AG09309 (cell line): ENCODE measurements at places on chromosomes 2 and 18.

- no peak for DNase-seq
Measured at GRCh38 chr2:28021898-28022297, 131.4 kb downstream of the BABAM2 start.

DNA sequence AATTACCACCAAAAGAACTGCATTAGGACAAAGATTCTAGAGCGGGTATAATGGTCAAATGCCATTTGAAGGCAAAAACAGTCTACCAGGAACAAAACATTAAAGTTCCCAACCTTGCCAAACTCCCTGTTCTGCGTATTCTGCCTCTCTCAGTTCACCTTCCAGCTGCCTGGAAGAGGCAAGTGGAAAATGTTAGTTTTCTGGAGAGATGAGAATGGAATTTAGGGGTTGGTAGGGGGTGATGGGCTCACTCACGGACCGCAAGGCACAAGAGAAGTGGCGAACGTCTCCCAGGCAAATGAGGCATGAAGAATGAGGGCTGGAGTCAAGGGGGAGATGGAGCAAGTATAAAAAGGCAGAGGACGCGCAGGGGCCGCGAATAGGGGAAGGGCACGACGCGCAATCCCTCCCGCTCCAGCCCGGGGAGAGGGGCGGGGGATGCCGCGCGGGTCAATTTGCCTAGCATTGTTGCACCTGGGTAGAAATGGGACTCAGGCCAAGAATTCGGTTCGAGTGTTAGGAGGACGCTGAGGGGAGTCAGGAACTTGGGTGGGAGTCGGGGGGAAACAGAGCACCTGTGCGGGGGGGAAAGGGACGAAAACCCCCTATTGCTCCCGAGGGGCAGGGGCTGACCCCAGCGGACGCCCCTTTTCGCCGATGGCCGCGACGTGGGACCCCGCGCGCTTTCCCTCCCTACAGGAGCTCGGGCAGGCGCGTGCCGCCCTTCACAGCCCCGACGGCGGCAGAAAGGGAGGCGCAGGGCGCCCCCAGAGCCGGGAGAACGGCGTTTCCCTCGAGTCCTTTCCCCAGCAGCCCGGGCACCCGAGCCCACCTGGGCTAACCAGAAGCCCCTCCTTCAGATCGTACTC lies 573 bp downstream of the PAIP2B start:
- no peak for DNase-seq

GRCh38 chr18:22490429-22490846 lies 72.7 kb upstream of the CTAGE1 start:
- DNase-seq = no peak

GRCh38 chr2:206163251-206163880 lies 3.7 kb downstream of the EEF1B2 start:
- no peak for DNase-seq

DNA sequence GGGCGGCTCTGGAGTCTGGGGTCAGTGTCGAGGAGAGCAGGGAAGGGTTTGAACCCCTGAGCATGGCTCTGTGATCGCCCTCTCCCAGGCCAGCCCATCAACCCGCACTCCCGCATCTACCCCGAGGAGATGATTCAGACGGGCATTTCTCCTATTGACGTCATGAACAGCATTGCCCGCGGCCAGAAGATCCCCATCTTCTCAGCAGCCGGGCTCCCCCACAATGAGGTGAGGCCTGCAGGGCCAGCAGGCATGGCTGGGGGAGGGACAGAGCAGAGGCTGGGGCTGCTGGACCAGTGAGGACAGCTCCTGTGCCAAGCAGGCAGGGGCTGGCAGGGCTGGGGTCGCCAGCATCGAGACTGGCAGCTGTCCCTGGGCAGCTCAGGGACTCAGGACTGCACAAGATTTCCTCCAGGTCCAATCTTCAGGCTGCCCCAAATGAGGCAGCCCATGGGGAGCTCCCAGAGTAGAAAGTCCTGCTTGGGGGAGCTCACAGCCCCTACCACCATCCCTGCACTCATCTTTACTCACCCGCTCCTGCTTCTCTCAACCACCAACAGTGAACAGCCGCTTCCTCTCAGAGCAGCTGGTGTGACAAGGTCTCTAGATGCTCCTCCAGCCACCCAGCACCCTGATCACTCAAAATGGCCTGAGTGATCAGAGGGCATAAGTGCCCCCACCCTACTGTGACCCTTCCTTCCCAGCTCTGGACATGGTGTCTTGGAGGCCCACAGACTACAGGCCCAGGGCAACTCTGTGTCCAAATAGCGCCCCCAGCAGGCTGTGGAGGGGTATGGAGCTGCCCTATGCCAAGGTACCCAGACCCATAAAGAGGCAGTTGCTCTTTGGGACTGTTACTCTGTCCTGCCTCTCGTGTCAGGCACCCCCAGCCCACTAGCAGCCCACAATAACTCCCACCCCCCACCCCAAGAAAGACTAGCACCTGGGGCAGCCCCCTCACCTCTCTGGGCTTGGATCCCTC lies 18.3 kb upstream of the ANKRD53 start:
- no peak for DNase-seq

GRCh38 chr2:241909769-241910168 lies 40.2 kb downstream of the RTP5 start:
- DNase-seq = no peak

DNA sequence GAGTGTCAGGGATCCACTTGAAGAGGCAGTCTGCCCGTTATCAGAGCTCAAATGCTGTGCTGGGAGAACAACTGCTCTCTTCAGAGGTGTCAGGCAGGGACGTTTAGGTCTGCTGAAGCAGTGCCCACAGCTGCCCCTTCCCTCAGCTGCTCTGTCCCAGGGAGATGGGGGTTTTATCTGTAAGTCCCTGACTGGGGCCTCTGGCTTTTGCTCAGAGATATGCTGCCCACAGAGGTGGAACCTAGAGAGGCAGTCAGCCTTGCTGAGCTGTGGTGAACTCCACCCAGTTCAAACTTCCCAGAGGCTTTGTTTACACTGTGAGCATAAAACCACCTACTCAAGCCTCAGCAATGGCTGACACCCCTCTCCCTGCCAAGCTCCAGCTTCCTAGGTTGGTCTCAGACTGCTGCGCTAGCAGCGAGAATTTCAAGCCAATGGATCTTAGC lies 38.1 kb downstream of the PLEK start:
- no peak for DNase-seq

DNA sequence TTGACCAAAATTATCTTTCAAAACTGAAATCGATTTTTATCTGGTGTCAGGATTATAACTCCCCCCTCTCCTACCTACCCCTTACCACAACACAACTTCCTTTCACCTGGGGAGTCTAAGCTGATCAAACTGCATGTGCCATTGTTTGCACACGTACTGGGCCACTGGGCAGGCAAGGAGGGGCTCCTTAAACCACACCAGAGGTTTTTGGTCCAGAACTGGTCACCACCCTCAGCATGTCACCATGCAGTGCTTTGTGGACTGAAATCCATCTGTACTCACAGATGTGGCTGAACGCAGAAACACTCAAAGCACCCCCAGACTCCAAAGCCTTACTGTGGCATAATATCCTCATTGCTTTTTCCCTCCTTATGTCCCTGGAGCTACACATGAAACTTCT lies 13.9 kb upstream of the ARHGAP25 start:
- no peak for DNase-seq

GRCh38 chr18:75728621-75729020 lies 301.1 kb upstream of the SMIM21 start:
- DNase-seq = no peak

DNA sequence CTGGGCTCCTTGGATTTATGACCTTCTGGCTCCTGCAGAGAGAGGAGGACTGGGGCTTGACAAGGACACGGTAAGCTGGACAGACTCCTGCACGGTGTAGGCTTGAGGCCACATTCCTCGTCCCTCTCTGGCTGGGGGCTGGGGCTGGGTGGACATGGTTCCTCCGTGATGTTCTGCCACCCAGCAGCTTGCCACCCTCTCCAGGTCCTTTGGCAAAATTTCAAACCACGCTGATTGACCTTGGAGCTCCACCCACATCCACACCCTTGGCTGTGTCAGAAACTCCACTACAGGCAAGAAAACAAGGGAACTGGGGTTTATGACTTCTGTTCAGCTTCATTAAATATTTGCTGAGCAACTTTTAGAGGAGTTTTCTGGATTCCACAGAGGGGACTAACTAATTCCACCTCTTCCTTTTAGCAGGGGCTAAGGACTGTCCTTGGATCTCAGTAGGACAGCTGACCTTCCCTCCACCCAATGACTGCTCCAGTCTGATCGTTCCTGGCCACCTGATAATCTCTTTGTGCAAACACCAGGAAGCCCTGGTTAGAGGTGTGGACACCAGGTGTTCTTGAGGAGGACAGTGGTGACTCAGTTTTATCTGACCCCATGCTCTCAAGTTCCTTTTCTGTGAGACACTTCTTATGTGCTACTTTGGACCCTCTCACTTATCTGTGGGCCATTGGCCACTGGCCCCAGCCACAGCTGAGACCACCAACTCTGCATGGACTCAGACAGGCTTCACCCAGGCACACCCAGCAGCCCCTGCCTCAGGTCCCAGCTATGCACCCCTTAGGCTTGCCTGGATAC lies 29.3 kb downstream of the GPR55 start:
- DNase-seq = no peak

- DNase-seq = no peak
Measured at GRCh38 chr2:86017901-86018896, 87.5 kb downstream of the POLR1A start.

- DNase-seq = peak; percentile 66
Measured at GRCh38 chr2:205654878-205655605, 27.3 kb upstream of the NRP2 start.

DNA sequence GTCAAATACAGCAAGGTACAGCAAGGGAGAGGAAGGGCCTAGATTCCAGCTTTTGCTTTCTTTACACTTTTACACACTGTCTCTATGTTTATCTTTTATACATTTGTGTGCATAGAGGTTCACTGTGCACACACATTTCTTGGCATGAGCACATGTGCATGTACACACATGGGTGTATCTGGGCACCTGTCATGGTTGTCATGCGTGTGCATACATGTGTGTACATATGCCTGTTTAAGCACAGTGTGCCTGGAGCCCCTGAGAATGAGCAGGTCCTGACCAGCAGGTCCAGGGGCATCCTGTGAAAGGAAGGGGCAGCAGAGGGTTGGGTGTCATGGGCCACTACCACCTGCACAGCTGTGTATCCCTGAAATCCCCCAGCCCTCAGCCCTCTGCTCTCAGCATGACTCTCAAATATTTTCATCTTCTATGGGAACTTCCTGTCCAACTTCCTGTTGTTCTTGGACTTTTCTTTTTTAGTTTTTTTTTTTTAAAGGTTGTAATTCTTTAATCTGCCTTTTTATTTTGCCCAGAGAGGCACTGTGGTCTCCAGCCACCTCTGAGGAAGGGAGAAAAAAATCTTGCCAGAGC lies 97.0 kb upstream of the EPAS1 start:
- DNase-seq = no peak

- DNase-seq = no peak
Measured at GRCh38 chr2:68912732-68913131, 40.0 kb downstream of the GKN2 start.

- no peak for DNase-seq
Measured at GRCh38 chr2:233275223-233275622, 23.8 kb downstream of the ATG16L1 start.

DNA sequence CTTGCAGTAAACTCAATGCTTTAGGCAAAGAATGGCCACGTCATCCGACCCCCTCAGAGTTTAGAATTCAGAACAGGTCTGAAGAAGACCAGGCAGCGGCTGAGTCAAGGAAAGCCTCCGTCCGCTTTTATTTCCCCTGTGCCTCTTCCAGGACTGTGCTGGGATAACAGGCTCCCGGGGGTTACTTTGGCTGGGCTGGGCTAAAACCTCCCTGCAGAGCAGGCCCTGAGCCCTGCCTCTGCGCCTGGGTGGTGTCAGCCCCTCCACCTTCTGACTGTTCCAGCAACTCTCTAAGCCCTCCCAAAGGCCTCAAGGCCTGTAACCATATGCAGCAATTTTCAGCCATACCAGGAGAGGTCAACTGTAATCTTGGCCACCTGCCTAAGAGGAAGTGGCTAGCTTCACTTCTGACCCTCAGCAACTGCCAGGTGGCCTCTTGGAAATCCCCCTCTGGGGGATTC lies 166.5 kb downstream of the RPIA start:
- no peak for DNase-seq

DNA sequence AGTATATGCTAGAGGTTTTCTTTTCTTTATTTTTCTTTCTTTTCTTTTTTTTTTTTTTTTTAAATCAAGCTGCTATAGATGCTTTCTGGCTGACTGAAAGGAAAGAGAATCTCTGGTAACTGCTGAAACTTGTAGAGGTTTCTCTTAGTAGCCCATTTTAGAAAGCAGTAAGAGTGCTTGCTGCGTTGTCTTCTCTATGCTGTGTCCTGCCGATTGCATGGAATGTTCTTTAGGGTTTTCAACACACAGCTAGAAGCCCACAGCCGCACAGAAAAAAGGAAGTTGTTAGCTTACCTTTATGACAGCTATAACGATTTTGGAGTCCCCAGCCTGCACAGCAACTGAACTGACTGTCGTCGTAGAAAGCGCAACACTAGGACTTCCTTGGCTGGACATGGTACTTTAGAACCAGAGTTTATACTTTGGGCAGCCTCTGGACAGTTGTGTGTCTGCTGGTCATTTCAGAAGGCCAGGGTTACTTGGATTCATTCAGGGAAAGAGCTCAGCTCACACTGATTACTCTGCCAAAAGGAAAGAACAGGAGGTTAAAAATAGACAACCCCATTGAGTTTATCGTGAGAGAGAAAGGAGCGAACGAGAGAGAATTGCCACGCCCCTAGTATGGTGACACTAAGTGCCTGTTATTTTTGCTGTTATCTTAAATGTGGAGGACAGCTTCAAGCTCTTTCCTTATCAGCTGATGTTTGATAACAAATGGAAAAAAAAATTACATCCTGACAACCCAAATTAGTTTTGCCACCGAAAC lies at the start of gene CCDC141:
CCDC141 (minus strand) TSS at position 592 of the 766 bp plus-strand sequence; CDS start at position 396, 196 bp downstream.
- no peak for DNase-seq

- no peak for DNase-seq
Measured at GRCh38 chr2:85319796-85320195, 8.0 kb downstream of the TGOLN2 start.

DNA sequence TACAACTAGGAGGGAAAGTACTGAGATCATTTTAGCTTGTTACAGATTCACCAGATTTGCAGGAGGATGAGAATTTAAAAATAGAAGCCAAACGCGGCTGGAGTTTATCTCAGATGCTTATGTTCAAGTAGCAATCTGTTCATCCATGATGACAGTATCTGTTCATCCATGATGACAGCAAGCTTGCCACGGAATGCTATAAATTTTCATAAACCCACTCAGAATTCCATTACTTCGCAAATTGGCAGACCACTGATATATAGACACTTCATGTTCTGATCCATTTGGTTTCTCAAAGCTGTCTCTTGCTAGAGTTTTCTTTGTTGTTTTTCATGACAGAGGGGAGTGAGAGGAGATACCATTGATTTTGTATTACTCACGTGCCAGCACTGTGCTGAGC lies 84.2 kb downstream of the GAREM1 start:
- DNase-seq = no peak

DNA sequence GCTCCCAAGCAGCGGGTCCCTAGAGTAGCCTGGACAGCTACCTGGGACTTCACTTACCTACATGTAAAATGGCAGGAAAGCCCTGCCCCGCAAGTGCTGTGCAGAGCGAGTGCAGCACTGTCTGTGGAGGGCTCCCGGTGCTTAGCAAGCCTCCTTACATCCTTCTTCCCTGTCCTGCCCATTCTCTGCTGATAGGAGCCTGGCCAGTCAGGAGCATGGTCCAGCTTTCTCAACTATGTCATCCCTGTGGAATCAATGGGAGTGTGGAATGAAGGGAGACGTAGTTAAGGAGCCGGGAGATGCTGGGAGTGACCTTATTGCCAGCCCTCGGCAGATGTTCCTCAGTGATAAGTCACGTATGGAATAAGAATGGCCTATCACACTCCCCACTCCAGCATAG lies 661.9 kb upstream of the ID2 start:
- no peak for DNase-seq

GRCh38 chr2:237939251-237939650 lies 27.6 kb upstream of the UBE2F start:
- no peak for DNase-seq

- no peak for DNase-seq
Measured at GRCh38 chr18:36406805-36407204, 109.3 kb downstream of the FHOD3 start.
